ENCODE measurements at places on chromosomes 16 and 17. TPM values are rescaled to one million over a fixed set of nuclear protein-coding genes. Genes with fewer than 3 reads are reported as not detected.

SDR42E2 gene
- total RNA-seq, result not detected

YBX2 gene
- 0.26 TPM for total RNA-seq

CRISPLD2 gene
- total RNA-seq, result 0.04 TPM

FBXL16 gene
- 7.6 TPM for total RNA-seq

PLA2G10 gene
- total RNA-seq, result not detected

KRTAP16-1 gene
- not detected for total RNA-seq

KCNJ12 gene
- not detected for total RNA-seq

WFDC1 gene
- not detected for total RNA-seq

GNG13 gene
- total RNA-seq, result not detected

DNA sequence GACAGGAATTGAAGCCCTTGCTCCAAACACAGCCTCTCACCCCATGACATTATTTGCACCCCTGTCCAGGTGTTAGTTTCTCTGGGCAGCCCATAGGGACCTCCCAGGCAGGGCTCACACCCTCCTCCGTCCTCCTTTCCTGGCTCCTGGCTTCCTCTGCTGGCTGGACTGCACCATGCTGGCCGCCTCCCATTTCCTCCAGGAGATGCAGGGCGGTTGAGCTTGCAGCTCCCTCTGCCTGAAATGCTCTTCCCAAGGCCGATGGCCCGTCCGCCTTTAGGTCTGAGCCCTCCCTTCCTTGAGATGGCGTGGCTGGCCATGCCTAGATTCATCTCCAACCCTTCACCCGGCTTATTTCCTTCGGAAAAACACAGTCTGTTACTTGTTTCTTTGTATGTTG, 334.8 kb downstream of the SNX29 start:
- no peaks in the 10 kb centered on the region for H3K36me3 ChIP-seq
- H3K27ac ChIP-seq, result no peak overlapping the region
- DNase-seq, result no peak
- no peaks in the 10 kb centered on the region for H3K4me1 ChIP-seq

DNA sequence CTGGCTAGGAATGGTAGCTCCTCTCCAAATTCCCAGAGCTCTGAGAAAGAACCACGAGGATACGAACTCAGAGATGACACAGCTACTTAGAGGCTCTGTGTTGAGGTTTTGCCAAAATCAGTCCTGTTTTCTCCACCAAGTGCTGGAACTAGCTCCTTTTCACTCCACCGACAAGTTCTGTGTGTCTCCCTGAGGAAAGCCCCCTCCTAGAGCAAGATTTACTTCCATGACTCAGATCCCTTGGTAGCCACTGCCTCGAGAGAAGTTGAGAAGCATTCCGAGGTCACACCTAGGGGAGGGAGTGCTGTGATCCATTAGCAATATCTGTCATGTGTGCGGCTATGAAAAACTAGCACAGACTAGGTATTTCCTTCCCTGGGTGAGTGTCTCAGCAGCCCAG, 30.6 kb downstream of the IL21R start:
- H3K36me3 ChIP-seq, result peaks cover 51% of the 10 kb centered on the region
- H3K27ac ChIP-seq, result no peak overlapping the region

- no peaks in the 10 kb centered on the region for H3K36me3 ChIP-seq
- no peak overlapping the region for H3K27ac ChIP-seq
These were observed 146.7 kb downstream of the RAB11FIP4 start for GRCh38 chr17:31538080-31538762.

DNA sequence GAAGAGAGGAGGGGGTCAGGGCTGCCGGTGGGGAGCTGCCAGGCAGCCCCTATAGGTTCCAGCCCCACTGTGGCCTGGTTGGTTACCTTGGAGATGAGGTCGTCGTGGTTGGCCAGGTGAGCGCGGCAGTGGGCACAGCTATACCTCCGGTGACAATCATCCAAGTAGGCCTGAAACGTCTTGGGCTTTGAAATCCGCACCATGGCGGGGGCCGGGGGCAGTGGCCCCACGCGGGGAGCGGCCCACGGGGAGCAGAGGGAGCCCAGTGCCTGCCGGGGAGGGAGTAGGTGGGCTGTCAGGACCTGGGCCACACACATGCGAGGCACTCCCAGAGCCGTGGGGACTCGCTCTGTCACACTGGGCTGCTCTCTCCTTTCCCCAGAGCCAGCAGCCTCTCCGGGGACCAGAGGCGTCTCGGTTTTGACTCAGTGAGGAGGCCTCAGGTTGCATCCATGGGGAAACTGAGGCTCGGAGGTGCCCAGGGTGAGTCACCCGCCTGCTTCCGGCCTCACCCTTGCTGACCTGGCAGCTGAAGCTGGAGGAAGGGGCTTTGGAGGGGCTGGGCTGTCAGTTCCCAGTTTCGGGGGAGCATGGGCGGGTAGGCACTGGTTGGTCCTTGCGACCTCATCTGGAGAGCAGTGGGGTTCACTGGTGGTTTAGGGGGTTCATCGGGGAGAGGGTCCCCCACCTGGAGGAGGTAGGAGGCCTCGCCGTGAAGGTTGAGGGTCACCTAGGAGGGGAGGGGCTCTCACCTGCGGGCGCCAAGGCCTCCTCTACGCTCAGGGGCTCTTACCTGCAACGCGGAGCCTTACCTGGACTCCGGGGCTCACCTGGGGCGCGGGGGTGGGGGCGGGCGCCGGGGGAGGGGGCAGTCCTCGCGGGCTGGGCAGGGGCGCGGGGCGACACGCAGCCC, 591 bp downstream of the YPEL3 start:
- peak overlapping the region; percentile 59 for H3K27ac ChIP-seq
- peaks cover 50% of the 10 kb centered on the region for H3K4me1 ChIP-seq
- no peak for DNase-seq
- peak overlapping the region; percentile 78 for H3K4me3 ChIP-seq

GRCh38 chr17:82882715-82883418, 43.0 kb upstream of the ZNF750 start:
- peak overlapping the region; percentile 74 for H3K27ac ChIP-seq
- H3K4me3 ChIP-seq, result peak overlapping the region; percentile 59
- H3K27me3 ChIP-seq, result no peaks in the 10 kb centered on the region
- no peaks in the 10 kb centered on the region for H3K36me3 ChIP-seq
- peak; percentile 81 for DNase-seq
- peaks cover 55% of the 10 kb centered on the region for H3K4me1 ChIP-seq

GRCh38 chr16:27317738-27318391, 4.1 kb downstream of the IL4R start:
- no peak for DNase-seq
- H3K36me3 ChIP-seq, result no peaks in the 10 kb centered on the region
- H3K27me3 ChIP-seq, result no peaks in the 10 kb centered on the region
- peaks cover 86% of the 10 kb centered on the region for H3K4me1 ChIP-seq
- peak overlapping the region; percentile 90 for H3K4me3 ChIP-seq

DNA sequence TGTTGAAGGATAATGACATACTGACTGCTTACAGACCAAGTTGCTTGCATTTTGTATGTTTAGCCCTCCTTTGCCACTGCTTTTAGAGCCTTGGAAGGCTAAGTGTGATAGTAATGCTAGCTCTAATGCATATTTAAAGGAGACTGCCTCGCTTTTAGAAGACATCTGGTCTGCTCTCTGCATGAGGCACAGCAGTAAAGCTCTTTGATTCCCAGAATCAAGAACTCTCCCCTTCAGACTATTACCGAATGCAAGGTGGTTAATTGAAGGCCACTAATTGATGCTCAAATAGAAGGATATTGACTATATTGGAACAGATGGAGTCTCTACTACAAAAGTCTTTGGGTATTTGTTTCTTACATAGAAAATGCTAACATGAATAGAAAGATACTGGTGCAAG, 19.1 kb downstream of the CAPNS2 start:
- H3K4me1 ChIP-seq, result no peaks in the 10 kb centered on the region
- H3K27ac ChIP-seq, result no peak overlapping the region
- H3K4me3 ChIP-seq, result no peak overlapping the region
- no peaks in the 10 kb centered on the region for H3K36me3 ChIP-seq

- peaks cover 71% of the 10 kb centered on the region for H3K36me3 ChIP-seq
- no peak overlapping the region for H3K27ac ChIP-seq
- no peaks in the 10 kb centered on the region for H3K27me3 ChIP-seq
- H3K4me3 ChIP-seq, result no peak overlapping the region
- no peak for DNase-seq
These were observed 10.4 kb downstream of the COG1 start for GRCh38 chr17:73203135-73203787.

- H3K27me3 ChIP-seq, result no peaks in the 10 kb centered on the region
- H3K4me1 ChIP-seq, result no peaks in the 10 kb centered on the region
- no peak overlapping the region for H3K27ac ChIP-seq
- DNase-seq, result no peak
These were observed 62.8 kb upstream of the B4GALNT2 start for GRCh38 chr17:49069585-49070273.

DNA sequence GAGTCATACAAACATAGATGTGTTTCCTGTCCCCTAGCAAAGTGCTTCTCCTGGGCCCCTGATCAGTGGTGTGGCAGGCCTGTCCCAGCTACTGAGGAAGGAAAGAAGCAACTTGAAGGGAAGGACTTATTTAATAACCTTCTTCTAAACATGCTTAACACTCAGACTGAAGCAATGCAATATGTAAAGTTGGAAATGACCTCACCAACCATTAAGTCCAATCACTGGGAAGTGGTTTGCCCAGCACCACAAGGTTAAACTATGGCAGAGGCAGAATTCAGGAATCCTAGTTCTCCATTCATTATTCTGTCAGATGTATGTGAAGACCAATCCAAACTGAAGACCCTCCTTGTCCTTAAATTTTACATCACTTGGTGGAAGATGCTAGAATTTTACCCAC, 39.1 kb downstream of the CENPV start:
- no peak for DNase-seq
- no peak overlapping the region for H3K4me3 ChIP-seq
- no peak overlapping the region for H3K27ac ChIP-seq
- H3K4me1 ChIP-seq, result peaks cover 5% of the 10 kb centered on the region

GRCh38 chr17:7023576-7024401, 939 bp downstream of the BCL6B start:
- peak; percentile 89 for DNase-seq
- no peaks in the 10 kb centered on the region for H3K27me3 ChIP-seq
- H3K36me3 ChIP-seq, result no peaks in the 10 kb centered on the region
- H3K4me1 ChIP-seq, result peaks cover 26% of the 10 kb centered on the region
- peak overlapping the region; percentile 43 for H3K27ac ChIP-seq

DNA sequence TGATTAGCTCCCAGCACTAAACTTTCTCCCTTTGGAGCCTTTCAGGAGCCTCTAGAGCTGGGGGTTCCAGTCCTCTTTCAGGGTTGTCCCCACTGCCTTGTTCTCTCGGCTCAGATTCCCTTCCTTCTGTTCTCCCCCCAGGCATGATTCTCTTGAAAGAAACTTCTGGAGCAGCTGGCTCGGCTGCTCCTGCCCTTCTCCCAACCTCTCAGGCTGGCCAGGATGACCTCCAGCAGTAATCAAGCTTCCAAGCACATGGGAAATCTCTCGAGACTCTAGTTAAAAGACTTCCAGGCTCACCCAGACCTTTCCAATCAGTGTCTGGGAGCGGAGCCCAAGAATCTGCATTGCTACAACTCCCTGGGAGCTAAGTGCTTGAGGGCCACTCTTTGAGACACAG, 3.6 kb downstream of the SDK2 start:
- no peaks in the 10 kb centered on the region for H3K27me3 ChIP-seq
- DNase-seq, result no peak
- H3K4me3 ChIP-seq, result no peak overlapping the region
- H3K27ac ChIP-seq, result no peak overlapping the region

GRCh38 chr16:88444826-88445582, 8.1 kb upstream of the ZFPM1 start:
- H3K4me3 ChIP-seq, result no peak overlapping the region
- DNase-seq, result no peak
- H3K4me1 ChIP-seq, result no peaks in the 10 kb centered on the region
- H3K27ac ChIP-seq, result no peak overlapping the region
- H3K27me3 ChIP-seq, result no peaks in the 10 kb centered on the region

GRCh38 chr16:303760-304505, 21.0 kb downstream of the PDIA2 start:
- no peak for DNase-seq
- H3K27me3 ChIP-seq, result no peaks in the 10 kb centered on the region
- H3K27ac ChIP-seq, result no peak overlapping the region
- H3K4me3 ChIP-seq, result no peak overlapping the region
- peaks cover 11% of the 10 kb centered on the region for H3K36me3 ChIP-seq

DNA sequence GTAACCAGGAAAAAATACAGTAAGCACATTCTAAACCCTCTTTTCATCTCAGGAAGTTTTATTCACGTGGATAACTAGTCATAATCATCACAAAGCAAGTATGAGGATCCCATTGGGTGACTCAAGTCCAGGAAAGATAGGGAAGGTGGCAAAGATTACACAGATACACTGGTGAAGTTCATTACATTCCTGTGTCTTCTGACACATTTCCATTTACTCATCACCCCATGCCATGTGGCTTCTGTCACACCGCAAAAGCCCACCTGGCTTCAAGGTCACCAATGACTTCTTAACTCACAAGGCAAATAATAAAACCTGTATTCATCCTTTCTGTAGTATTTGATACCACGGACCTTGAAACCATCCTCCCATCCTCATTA, 17.0 kb downstream of the HS3ST3A1 start:
- H3K4me1 ChIP-seq, result no peaks in the 10 kb centered on the region
- H3K27me3 ChIP-seq, result no peaks in the 10 kb centered on the region
- H3K36me3 ChIP-seq, result no peaks in the 10 kb centered on the region
- no peak overlapping the region for H3K27ac ChIP-seq
- no peak overlapping the region for H3K4me3 ChIP-seq

- DNase-seq, result no peak
- no peaks in the 10 kb centered on the region for H3K36me3 ChIP-seq
- H3K27ac ChIP-seq, result no peak overlapping the region
- H3K4me1 ChIP-seq, result no peaks in the 10 kb centered on the region
- peaks cover 5% of the 10 kb centered on the region for H3K27me3 ChIP-seq
- no peak overlapping the region for H3K4me3 ChIP-seq
These were observed 43.4 kb downstream of the IRX6 start for GRCh38 chr16:55367301-55367811.

- no peak overlapping the region for H3K27ac ChIP-seq
- peaks cover 5% of the 10 kb centered on the region for H3K4me1 ChIP-seq
- no peaks in the 10 kb centered on the region for H3K36me3 ChIP-seq
- H3K27me3 ChIP-seq, result no peaks in the 10 kb centered on the region
- H3K4me3 ChIP-seq, result no peak overlapping the region
- DNase-seq, result no peak
These were observed 5.4 kb upstream of the SGF29 start for GRCh38 chr16:28548306-28548802.

DNA sequence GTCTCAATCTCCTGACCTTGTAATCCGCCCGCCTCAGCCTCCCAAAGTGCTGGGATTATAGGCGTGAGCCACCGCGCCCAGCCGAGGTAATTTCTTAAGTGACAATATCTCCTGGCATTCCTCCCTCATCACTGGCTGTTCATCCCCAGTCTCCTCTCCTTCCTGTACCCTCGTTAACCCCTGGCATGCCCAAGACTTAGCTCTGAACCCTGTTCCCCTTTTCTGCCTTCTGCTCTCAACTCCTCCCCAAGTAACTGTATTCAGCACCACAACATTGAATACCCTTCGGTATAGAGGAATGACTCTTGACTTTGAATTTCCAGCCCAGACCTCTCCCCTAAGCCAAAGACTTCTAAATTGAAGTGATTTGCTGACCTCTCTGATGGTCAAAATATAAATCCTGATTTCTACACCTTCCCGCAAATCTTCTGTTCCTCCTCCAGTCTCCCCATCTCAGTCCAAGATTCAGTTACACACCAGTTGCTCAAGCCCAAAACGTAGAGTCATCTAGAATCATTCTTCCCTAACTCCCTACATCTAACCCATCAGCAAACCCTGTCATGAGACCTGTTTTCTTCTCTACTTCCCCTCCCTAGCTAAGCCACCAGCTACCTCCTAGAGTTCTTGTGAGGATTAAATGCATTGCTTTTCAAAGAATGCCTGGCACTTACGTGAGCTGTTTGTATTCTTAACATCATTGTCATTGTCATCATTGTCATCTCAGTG, 14.8 kb downstream of the PMP22 start:
- H3K4me3 ChIP-seq, result no peak overlapping the region
- H3K27ac ChIP-seq, result no peak overlapping the region
- no peak for DNase-seq
- H3K27me3 ChIP-seq, result no peaks in the 10 kb centered on the region

All from CD8-positive, alpha-beta memory T cell (primary cell).